ENCODE measurements at places on chromosomes 1 and 21. TPM values are rescaled to one million over a fixed set of nuclear protein-coding genes. Genes with fewer than 3 reads are reported as not detected.

- DNase-seq = peak; percentile 70
These were observed 56.4 kb downstream of the DIP2A start for GRCh38 chr21:46515109-46515508.

DNA sequence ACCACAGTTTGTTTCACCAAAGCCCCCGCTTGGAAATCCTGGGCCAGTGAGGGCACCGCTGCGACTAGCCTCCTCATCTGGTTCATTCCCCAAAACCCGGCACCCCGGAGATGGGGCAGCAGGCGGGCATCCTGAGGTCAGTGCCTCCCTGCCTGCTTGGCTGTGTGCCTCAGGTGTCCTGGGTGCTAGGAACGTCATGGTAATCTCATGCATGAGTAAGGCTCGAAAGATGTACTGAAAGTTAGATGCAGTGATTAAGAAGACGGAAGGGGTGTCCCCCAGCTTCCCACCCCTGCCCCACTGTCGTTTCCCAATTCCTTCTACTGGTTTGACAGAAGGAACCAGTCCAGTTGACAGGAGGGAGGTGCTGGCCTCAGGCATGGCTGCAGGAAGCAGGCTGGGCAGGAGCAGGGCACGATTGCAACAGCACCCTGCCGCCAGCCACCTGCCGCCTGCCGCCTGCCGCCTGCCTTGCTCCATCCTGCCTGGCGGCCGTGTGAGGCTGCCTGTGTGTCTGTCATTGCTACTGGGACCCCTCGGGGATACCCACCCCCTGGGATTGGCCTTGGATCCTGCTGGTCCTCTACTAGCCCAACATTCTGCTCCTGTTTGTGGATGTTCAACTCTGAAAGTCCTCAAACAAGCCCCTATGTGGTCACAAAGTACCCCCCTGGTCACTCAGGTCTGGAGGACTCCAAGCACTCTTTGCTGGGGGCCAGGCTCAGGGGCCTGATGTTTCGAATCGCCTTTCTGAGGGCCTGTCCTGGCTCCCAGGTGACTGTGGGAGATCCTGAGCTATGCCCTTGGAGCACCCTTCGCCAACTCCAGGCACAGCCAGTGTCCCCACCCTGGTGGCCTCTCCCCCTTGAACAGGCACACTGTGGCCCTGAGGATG, 73.0 kb upstream of the IFFO2 start:
- no peak for DNase-seq

DNA sequence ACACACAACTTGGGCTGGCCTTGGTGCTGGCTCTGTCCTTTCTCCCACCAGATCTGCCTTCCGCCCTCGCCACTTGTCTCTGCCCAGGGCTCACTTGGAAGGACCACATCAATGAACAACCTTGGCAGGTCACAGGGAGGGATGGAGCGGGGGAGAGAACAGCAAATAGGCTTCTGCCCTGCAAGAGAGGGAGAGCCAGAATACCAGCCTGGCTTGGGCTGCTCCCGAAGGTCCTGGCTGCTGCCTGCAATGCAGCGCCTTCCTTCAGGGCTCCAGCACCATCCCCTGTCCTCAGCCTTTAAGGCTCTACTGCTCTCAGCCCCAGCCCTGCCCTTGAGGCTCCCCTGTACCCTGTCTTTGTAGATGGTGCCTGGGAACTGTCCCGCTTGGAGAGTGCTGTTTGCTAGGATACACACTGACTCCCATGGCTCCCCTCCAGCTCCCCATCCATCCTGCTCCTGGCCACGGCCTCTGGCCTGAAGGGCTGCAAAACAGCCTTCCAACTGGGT, 43.8 kb downstream of the HIVEP3 start:
- no peak for DNase-seq

- DNase-seq = no peak
These were observed 242.8 kb downstream of the DISC1 start for GRCh38 chr1:231869364-231869763.

GRCh38 chr1:47561523-47562007, 123.7 kb downstream of the FOXD2 start:
- no peak for DNase-seq

DNA sequence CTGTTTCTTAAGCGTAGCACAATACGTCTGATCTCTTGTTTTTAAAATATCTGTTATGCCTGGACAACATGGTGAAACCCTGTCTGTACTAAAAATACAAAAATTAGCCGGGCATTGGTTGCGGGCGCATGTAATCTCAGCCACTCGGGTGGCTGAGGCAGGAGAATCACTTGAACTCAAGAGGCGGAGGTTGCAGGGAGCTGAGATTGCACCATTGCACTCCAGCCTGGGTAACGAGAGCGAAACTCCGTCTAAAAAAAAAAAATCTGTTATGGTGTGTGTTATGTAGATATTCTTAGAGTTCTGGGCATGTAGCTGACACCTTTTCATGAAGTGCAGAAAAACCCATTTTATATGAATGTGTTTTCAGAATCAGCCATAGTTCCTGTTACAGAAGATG, 38.2 kb downstream of the RABGAP1L start:
- no peak for DNase-seq

DNA sequence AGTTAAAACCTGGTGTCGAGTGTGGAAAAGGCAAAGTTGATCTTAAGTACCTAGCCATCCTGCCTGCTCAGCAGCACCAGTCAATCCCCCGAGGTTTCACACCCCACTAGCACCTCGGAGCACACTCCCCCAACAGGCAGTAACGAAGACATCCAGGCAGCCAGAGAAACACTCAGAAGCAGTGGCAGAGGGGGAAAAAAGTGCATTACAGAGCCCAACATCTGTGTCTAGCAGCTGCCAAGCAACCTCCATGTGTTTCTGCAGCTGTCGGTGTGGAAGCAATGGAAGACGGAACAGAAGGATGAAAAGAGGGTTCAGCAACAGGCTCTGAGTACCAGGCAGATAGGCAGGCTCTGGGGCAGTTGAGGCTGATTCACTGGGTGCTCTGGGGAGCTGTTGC, 73.4 kb upstream of the PROX1 start:
- DNase-seq = no peak

GRCh38 chr1:231896806-231897205, 270.2 kb downstream of the DISC1 start:
- DNase-seq = no peak

- peak; percentile 45 for DNase-seq
These were observed 6.4 kb upstream of the GSTM4 start for GRCh38 chr1:109649491-109649914.

GRCh38 chr1:59541161-59541560, 244.3 kb downstream of the FGGY start:
- no peak for DNase-seq

DNA sequence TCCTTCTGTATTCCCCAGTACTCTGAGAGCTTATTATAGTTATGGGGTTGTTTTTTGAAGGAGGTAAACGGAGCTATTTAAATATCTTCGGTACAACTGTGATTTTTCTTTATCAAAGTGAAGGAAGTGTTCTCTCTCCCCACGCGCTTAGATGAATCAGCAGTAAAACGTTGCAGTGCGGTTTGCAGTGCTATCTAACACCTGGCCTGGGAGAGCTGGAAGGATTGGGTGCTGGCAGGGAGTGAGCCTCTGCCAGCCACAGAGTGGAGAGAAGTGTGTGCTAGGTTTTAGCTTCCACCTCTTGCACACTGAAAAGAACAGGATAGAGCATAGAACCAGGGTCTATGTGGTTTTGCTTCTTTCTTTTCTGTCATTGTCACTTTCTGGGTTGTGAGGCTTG, 165.9 kb downstream of the SDCCAG8 start:
- no peak for DNase-seq

DNA sequence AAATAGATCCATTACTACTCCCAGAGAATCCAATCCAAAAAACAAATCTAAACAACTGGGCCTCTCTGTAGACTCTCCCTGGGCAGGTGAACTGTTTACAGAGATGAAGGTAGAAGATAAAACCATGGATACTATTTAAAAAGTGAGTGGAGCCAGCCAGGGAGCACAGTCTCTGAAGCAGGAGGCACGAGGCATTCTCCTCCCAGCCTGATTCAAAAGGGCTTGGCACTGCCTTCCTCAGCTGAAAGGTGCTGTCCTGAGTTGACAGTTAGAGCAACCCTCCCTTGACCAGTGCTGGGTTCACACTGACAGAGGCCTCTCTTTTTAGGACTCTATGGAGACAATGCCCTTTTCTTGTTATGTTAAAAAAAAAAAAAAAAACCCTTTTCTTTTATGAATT, 36.8 kb downstream of the HENMT1 start:
- DNase-seq = no peak

DNA sequence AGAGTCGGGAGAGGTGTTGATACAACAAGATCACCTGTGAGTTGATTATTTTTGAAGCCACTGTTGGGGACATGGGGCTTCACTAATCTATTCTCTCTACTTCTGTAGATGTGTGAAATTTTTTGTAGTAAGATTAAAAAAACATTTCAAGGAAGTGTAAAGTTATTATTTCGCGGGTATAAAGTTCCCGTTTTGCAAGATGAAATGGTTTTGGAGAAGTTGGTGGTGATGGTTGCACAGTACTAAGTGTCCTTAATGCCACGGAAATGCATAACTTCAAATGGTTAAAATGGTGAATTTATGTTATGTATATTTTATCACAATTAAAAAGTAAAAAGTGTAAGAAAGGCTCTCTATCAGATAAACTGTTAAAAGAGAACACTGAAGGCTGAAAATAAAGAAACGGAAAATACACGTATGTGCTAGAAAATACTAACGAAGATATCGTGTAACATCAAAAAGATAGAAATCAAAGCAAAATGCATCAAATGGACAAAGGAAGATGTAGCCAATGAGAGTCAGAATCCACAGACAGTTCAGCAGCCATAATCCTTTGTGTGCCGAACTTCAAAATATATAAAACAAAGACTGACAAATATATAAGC, 2.9 kb upstream of the ITGB2 start:
- no peak for DNase-seq

GRCh38 chr1:15090373-15090772, 63.2 kb upstream of the TMEM51 start:
- peak; percentile 34 for DNase-seq

- no peak for DNase-seq
These were observed 15.1 kb downstream of the TRIM11 start for GRCh38 chr1:228391411-228392020.

DNA sequence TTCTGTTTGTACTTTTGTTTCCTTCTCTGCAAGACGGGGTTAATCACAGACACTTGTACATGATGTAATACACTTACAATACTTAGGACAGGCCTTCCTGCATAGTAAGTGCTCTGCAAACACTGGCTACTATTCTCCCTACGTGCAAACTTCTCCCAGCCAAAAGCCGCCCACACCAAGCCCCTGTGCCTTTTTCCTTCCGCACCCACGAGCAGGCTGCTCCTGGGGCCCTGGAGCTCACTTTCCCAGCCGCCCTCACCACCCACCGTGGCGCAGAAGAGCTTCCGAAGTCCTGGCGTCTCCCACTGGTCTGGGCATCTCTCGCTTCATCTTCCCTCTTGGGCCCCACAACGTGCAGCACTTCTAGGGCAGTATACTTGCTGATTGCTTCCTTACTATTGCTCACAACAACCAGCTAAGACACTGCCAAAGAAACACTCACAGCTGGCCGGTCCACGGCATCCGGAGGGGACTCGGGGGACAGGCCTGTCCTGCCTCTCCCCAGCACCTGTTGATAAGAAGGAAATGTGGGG, 22.5 kb upstream of the GPR157 start:
- no peak for DNase-seq

GRCh38 chr1:225926551-225927113, 2.6 kb upstream of the PYCR2 start:
- DNase-seq = no peak

DNA sequence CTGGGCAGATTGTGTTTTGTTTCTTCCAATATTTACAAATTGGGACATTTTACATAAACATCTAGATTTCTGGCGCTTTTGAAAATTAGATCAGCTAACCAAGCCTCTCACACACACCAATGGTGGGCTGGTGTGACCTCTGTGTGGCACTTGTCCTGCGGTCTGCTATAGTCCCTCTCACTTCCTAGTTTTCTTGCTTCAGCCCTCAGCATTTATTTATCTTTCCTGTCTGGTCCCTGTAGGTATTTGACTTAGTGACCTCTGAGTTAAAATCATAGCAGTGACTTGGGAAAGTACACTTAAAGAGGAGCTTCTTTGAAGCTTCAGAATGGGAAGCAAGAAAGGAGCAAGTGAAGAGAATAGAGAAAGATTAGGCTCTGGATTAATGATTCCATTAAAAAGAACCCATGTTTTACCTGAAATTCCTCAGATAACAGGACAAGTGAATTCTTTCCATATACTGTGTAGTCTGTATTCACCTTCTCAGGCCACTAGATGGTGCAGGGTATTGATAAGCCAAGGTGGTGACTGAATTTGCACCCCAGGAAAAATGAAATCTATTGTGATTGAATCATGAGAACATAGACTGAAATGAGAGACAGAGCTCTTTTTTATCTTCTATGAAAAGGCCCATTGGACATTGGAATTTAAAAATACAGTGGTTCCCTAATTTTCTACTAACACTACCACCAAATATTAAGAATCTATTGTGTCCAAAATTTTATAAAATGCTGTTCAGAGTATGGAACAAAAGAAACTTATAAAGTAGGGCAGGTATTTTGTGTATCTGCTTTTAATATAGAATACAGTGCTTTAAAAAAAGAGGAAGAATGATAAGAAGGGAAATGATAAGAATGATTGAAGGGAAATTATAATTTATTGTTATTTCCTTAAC, 7.1 kb upstream of the DIPK1A start:
- DNase-seq = peak; percentile 8

GRCh38 chr1:42830631-42831030, 13.4 kb upstream of the SVBP start:
- no peak for DNase-seq

GRCh38 chr1:56964349-56965017, 1.3 kb downstream of the C8B start:
- no peak for DNase-seq

DNA sequence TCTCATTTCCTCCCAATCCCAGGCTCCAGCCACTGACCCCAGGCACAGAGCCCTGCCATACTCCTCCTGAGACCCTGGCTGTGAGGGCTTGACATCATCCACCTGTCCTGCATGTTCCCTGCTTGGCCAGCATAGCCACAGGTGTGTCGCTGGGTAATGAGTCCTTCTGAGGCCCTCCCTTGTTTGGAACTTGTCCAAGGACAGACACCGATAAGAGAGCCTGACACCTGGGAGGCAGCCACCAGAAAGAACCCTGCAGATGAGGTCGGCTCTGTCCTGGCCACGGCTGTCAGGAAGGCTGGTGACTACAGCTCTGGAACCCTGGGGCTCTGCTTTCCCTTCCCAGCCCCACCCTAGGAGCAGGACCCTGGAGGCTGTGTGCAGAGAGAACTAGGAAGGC, 34.6 kb downstream of the TMEM63A start:
- DNase-seq = no peak

GRCh38 chr21:26432410-26432809, 140.7 kb downstream of the CYYR1 start:
- DNase-seq = no peak

GRCh38 chr1:41328001-41328615, 33.1 kb upstream of the FOXO6 start:
- DNase-seq = no peak

GRCh38 chr1:151401125-151401788, 1.9 kb downstream of the PSMB4 start:
- DNase-seq = no peak

Gene HES2
- total RNA-seq = 19.8 TPM

Gene CFAP57
- 0.20 TPM for total RNA-seq

Gene CD34
- 14.7 TPM for total RNA-seq

Gene CELA3B
- not detected for total RNA-seq

Gene FCRL1
- total RNA-seq = not detected

Gene SH3D21
- 0.99 TPM for total RNA-seq

Gene SMCP
- not detected for total RNA-seq

Data from lung microvascular endothelial cell (primary cell).